ENCODE measurements at places on chromosomes 5 and 9.

DNA sequence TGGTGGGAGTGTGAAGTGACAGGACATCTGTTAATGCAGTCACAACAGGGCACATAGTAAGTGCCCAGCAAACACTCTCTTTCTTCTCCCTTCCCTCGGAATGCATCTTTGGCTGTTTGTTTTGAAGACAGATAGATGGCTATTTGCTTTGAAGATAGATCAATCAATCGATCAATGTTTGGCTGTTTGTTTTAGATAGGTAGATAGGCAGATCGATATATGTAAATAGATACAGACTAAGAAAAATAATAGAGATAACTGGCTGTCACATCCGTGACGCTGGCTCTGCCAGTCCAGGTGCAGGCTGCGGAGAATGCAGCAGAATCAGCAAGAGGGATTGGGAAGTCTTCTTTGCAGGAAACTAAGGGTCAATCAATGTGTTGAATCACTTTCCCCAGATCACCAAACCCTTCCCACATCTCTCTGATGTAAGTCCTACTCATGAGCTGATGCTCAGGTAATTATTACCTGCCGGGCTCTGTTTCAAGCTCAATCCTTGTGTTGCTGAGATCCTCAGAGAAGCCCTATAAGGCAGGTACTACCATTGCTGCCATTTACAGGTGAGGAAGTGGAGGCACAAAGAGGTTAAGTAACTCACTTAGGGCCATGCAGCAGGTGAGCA, 60.8 kb downstream of the ERGIC1 start:
- DNase-seq = no peak

- DNase-seq = no peak
Measured at GRCh38 chr9:84996029-84996428, 326.5 kb downstream of the NTRK2 start.

GRCh38 chr9:108077556-108077955, 588.0 kb upstream of the KLF4 start:
- no peak for DNase-seq

DNA sequence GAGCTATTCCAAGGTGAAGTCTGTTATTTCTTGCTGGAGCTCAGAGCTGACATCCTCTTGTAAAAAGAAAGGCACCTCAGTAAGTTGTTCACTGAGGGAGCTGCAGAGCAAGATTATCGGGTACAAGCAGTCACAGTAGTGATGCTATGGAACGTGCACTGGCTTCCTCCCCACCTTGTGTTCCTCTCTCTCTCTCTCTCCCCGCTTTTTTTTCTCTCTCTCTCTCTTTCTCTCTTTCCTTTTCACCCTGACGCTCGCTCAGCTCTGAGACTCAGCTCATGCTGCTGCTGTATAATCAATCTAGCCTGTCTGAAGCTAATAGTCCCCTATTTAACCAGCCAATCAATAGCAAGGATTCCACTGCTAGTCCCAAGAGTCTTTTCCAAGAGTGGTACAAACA, 587.6 kb upstream of the CDH18 start:
- no peak for DNase-seq

DNA sequence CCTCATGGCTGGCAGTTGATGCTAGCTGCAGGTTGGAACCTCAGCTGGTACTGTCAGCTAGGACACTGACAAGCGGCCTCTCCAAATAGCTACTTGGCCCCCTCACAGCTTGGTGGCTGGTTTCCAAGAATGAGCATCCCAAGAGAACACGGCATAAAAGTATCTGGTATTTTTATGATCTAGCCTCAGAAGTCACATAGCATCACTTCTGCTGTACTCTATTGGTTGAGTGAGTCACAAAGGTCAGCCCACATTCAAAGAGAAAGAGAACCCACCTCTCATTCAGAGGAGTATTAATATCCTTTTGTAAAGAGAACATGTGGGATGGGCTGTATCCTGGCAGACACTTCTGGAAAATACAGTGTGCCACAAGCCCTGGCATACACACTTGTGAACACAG, 6.0 kb upstream of the SIL1 start:
- DNase-seq = no peak

Measured in HS-27A (cell line).